ENCODE measurements at places on chromosomes 6 and 20. TPM values are rescaled to one million over a fixed set of nuclear protein-coding genes. Genes with fewer than 3 reads are reported as not detected.

Gene FAM184A
- polyA plus RNA-seq, result 91.9 TPM

Gene CLIC1
- polyA plus RNA-seq, result 261 TPM

DNA sequence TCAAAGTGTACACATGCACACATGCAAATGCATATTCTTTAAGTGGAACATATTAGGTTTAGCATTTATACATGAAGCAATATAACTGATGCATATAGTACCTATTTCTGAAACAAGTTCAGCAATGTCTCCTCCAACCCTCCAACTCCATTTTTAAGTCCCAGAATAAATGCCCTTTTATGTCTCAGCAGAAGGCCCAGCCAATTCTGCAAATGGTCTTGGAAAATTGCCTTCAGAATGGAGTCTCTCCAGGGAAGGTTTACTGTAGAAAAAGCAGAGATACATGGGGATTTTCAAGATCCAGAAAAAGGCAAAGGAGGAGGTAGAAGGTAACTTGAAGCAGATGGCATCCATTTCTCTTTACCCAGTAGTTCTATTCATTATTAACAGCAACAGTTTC is 633.3 kb downstream of the MAFB start:
- no peak for DNase-seq

GRCh38 chr6:25456249-25457040 is 177.3 kb downstream of the CARMIL1 start:
- no peak for DNase-seq

DNA sequence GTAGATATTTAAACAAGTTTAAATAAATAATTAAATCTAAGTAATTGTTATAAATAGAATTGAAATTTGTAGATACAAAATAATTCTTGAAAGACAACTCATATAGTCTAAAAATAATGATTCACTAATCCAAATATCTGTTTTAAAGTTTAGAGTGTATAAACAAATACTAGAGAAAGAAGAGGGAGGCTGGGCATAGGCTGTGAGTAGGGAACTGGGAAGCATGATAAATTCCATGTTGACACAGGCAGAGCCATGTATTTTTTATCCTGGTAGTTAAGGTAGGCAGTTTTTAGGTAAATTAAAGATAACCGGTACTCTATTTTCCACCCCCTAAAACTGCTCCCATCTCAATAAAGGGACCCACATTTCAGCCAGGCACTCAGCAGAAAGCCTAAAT is 11.7 kb upstream of the RIN2 start:
- no peak for DNase-seq

Gene PREX1
- polyA plus RNA-seq, result 26.4 TPM

Gene WFDC10B
- not detected for polyA plus RNA-seq

GRCh38 chr6:8904754-8905153 is 469.4 kb upstream of the SLC35B3 start:
- DNase-seq, result no peak

Gene SLC2A4RG
- 103 TPM for polyA plus RNA-seq

Gene SNAP91
- 0.73 TPM for polyA plus RNA-seq
